Activated CD4-positive, CD25-positive, alpha-beta regulatory T cell treated with anti-CD3 and anti-CD28 coated beads, Interleukin-2, amount 50 U/mL, for 72 hours (primary cell): ENCODE measurements at places on chromosomes 12 and 14.

DNA sequence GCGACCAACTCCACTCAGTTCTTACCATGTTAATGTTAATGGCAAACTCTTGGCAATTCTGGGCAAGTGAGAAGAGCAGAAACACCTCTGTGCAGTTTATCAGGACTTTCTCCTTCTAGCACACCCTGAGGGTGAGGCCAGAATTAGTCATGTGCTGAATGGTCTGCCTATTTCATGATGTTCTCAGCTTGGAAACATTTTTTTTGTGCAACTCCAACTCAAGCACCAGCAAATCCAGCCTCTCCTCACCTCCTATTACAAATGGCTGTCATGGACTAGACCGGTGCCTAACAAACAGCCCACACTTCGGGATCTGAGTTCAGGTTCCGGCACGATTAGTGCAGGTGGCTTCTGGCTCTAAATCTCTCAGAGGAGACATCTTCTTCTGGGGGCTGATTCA lies 246.0 kb downstream of the ZFP36L1 start:
- DNase-seq, result no peak

DNA sequence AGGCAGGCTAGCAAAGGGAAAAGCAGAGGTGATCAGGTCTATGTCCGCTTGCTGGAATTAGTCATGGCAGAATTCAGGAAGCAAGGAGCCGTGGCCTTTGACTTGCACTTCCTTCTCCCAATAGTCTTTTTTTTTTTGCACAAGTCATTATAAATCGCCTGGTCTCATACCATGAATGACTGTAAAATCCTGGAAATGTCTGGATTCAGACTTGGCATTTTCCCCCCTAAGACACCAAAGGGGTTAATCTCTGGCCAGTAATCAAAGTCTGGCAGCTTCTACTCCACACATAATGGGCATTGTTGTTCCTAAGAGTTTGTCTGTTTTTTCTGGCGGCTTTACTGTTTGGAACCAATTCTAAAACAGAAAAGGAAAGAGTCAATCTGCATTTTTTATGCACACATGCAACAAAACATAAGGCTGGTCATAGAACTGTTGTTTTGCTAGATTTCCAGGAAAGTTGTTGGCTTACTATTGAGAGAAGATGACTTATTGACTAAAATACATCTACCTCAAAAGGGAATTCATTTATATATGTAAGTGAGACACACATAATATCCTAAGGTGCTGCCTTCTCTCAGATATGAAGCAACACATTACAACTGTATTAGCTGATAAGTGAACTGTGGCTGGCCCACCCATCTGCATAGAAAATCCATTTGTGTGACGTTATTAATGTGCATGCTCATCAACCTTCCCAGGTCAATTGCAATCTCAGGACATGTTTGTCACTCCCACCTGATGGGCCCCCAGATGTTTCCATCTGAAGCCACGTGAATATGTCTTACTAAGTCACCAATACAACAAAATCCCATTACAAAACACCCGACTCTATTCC lies 157.3 kb downstream of the BTG1 start:
- DNase-seq, result no peak

DNA sequence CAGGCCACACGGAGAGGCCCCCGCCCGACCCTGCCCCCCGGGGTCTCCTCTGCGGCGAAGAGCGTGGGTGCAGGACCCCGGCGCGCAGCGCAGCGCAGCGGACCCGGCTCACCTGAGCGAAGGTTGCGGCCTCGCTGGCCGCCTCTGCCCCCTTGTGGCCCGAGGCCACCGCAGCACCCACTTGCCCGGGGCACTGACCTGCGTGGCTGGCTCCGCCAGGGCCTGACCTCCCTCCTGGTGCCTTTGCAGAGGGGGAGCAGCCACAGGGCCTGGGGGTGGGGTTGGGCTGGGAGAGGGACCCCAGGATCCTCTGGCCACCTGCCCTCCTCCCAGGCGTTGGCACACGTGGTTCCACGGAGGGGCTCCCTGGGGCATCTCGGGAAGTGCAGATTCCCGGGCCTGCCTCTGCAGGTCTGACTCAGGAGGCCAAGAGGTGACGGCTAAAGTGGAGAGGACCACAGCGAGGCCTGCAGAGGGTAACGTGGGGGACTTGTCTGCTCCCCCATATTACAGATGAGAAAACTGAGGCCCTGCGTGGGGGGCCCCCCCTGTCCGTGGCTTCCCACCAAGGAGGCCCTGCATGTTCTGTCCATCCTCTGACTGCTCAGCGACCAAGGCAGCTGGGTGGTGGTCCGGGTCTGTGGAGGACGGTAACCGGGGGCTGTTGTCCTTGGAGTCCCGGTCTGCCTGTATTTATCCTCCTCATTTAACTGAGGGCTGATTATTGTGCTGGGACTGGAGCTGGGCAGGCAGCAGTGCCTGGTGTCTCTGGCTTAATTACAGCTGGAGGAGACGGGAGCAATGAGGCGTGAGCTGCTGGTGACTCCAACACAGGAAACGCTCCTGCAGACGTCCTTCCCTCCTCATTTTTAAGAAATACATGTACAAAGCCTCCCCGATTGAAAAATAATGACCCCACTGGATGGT lies 67.9 kb upstream of the BEGAIN start:
- DNase-seq, result peak; percentile 56

- DNase-seq, result peak; percentile 65
These were observed 1181.2 kb downstream of the VRK1 start for GRCh38 chr14:97978341-97978740.
